Cerebellar nuclear complex (tissue), 1 donor: ENCODE measurements at places on chromosomes 2 and 18.

- no peak for DNase-seq
These were observed 445.2 kb downstream of the IRS1 start for GRCh38 chr2:226354434-226354833.

DNA sequence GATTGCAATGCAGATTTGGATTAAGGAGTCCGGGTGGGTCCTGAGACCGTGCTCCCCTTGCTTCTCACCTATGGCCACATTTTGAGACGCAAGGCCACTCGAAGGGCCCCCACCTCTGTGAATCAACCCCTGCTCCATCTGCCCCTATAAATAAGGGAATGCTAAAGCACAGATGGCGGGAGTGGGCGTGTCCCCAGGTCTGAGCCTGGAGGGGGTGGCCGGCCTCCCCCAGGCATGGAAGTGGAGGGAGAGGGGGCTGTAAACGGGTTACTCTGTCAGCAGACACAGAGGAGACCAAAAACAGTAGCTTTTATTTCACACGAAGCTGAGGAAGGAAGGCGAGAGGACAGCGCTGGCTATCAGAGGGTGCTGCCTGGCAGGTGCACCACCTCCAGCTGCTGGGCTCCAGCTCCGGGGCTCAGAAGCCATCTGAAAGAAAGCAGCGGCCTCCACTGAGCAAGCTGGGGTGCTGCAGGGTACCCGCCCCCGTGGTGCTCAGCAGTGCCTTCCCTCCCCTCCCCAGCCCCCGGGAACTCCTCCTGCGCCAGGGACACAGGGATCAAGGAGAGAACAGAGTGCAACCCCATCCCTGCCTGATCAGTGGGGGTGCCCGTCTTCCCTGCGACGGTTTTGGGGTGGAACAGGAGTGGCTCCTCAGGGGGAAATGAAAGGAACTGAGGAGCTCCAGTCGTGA is 56.7 kb upstream of the RAB6C start:
- DNase-seq: no peak

GRCh38 chr2:37037771-37038170 is 46.4 kb downstream of the HEATR5B start:
- no peak for DNase-seq

DNA sequence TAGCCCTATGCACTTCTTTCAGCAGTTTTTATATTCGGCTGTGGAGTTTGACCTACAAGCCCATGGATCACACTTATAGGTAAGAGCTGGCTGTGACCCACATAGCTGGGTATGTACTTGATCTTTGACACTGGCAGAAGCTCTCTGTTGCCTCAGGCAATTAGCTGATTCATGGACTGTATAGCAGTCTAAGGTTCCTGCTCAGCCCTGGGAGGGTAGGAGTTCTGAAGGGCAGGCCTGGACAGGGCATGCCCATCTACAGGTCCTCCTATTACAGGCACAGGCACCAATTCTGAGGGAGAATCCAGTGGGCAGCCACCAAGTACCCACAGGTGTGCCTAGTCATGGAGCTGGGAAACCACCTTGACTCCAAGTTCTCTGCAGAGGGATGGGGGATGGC is 301.8 kb upstream of the GALNT5 start:
- no peak for DNase-seq
